ENCODE measurements at places on chromosomes 2 and 18.

- no peak for DNase-seq
Measured at GRCh38 chr2:10252661-10253060, 50.0 kb upstream of the HPCAL1 start.

DNA sequence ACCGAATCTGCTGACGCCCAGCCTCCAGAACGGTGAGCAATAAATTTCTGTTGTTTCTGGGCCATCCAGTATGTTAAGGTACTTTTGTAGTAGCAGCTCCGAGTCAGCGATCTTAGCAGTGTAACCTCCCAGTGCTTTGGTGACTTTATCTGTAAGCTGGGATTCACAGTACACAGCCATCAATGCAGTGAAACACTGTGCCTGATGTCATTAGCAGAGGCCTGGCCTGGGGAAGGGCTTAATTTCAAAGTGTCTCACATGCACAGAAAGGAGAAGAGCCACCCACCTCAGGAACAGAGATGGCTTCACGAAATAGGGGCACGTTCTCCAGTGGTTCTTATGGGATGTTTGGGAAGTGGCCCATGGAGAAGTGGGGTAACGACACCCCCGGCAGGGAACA is 281.2 kb downstream of the PHLPP1 start:
- no peak for DNase-seq

DNA sequence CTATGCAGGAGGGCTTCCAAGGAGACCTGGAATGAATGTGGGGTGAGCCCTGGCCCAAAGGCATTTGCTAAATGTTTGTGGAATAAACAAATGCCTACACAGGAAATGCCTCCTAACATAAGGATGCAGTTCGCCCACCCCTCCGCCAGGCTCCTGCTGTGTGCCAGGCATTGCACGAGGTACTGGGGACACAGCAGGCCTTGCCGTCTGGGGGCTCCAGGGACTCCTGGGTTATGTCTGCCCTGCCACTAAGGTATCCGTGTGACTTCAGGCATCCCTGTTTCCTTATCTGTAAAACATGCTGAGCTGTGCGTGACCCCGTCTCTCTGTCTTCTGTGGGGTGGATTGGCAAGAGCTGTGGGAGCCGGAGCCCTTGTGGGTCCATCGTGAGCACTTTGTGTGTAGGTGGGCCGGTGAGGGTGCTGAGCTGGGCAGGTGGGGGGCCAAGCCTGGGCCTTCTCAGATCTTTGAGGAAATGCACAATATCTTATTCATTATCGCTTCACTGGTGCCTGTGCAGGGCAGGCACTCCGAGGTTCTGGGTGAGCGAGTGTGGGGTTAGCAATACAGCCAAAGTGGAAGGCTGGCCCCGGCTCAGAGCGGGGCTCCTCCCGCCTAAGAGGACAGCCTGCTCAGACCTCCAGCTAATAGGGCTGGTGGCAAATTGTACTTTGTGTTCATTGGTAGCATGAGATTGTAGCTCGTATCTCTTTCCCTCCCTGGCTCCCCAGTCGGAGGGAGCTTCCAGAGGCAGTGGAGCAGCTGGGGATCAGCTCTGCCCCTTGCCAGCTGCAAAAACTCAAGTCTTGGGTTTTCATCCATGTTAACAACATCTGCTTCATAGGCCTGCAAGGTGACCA is 126.8 kb downstream of the GLI2 start:
- DNase-seq, result no peak

DNA sequence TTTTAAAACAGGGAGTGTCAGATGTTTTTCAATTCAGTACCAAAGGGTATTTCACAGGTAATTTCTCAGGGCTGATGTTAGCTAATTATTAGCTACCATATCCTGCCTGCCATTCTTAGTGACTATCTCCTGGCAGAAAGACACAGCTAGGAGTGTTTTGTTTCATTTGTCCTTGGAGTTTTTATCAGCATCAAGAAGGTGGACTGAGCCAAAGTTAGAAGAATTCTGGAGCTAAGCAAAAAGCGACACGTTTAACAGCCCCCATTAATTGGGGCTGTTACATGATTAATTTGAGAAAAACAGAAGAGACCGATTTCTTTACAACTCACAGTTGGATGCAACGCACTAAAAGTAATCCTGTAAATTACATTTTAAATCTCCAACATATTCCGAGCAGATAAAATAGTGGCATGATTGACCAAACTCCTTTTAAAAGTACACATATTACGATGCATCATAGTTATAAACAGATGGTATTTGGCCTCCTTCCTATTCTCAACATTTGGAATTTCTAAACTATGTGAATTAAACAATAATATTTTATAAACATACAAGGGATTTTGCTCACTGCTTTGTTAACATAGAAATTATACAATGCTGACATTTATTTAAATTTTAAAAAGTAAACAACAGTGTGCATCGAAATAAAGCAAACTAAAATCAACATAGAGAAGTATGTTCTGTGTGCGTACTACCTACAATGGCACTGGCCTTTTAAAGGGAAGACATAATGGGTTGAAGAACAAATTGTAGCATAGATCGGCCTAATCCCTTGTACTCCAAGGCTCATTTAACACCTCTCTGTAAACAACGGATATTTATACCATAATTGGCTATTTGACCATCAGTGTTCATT is 585.1 kb downstream of the ZEB2 start:
- DNase-seq, result no peak

GRCh38 chr2:205712508-205712907 is 30.2 kb downstream of the NRP2 start:
- no peak for DNase-seq

- no peak for DNase-seq
Measured at GRCh38 chr2:235756491-235756890, 262.6 kb downstream of the AGAP1 start.

DNA sequence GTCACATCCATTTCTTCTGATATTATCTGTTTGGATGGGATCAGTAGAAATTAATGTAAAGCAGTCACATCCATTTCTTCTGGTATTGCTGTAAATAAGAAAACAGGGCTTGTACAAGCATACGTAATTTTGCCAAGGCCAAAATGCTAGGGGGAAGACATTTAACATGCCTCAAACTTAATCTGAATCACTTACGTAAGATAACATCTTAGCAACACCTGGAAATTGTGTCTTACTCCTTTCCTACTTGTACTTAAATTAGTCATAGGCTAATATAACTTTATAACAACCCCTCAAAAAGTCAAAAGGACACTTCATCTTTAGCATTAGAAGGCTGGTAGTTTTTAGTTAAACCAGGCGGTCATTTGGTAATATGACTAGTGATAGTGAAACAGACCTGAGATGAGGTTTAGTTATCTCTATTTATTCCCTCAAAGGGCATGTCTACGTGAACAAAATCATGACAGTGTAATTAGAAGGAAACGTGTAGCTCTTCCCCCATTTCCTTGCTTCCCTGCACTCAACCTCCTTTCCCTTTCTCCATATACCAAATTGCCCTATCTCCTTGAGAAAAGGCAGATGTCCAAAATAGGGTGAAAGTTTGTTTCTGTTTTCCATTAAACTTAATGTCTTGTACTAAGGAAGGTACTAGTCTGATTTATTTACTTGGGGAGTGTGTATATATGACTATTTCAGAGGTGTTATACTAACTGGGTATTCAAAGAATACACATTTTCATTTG is 99.3 kb upstream of the FZD5 start:
- DNase-seq, result no peak

DNA sequence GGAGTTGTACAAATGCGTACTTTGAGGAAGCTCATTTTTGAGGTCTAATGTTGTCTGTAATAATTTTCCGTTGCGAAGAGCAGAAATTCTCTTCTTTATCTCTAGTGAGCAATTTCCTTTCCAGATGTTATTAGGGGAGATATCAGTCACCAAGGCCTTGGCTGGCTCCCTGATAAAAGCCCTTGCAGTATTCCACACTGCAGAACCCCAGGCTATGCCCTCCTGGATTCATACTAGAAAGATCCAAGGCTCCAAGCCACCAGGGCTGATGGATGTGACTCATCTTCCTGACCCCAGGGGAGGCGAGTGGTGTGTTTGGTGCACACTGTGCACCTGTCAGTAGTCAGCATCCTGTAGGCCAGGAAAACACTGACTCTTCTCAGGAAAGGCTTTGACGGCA is 34.7 kb downstream of the INO80C start:
- no peak for DNase-seq

DNA sequence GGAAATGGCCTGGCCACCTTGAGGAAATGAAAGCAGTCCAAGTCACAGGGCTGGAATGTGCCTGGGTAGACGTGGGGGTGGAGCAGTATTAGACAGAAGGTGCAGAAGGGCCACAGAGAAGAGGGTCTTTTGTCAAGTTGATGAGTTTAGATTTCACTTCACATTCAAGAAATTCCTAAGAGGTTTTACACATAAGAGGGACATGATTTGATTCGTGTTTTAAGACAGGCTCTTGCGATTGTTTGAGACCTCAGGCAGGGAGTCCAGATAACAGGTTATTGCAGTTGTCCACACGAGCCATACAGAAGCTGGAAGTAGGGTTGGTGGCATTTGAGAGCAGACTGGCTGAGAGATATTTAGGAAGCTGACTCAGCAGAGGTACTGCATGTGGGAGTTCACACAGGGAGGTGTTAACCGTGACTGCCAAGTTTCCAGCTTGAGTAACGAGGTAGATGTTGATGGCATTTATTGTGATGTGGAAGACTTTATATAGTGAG is 64.6 kb downstream of the NEB start:
- no peak for DNase-seq

DNA sequence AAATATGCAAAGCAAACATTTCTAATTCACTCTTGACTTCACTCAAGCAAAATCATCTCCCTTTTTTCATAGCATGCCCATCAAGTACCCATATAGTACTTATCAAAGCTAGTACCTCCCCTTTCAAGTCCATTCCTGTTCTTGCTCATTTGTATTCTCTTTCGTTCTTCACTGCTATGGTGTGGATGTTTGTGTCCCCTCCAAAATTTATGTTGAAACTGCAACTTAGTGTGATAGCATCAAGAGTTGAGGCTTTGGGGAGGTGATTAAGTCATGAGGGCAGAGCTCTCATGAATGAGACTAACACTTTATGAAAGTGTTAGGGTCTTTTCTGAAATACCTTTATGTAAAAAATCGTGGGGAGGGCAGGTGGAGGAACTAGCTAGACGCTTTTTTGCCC is 52.9 kb downstream of the RNU4ATAC start:
- DNase-seq, result no peak

- DNase-seq, result no peak
Measured at GRCh38 chr18:77042583-77042982, 90.0 kb downstream of the MBP start.

DNA sequence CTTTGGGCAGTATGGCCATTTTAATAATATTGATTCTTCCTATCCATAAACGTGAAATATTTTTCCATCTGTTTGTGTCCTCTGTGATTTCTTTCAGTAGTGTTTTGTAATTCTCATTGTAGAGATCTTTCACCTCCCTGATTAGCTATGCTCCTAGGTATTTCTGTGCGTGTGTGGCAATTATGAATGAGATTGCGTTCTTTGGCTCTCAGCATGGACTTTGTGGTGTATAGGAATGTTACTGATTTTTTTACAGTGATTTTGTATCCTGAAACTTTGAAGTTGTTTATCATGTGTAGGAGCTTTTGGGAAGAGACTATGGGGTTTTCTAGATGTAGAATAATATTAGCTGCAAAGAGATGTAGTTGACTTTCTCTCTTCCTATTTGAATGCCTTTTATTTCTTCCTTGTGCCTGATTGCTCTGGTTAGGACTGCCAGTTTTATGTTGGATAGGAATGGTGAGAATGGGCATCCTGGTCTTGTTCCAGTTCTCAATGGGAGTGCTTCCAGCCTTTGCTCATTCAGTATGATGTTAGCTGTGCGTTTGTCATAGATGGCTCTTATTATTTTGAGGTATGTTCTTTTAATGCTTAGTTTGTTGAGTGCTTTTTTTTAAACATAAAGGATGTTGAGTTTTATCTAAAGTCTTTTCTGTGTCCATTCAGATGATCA is 27.0 kb upstream of the THUMPD2 start:
- DNase-seq, result no peak

GRCh38 chr2:179180242-179180641 is 84.4 kb downstream of the SESTD1 start:
- DNase-seq, result no peak

DNA sequence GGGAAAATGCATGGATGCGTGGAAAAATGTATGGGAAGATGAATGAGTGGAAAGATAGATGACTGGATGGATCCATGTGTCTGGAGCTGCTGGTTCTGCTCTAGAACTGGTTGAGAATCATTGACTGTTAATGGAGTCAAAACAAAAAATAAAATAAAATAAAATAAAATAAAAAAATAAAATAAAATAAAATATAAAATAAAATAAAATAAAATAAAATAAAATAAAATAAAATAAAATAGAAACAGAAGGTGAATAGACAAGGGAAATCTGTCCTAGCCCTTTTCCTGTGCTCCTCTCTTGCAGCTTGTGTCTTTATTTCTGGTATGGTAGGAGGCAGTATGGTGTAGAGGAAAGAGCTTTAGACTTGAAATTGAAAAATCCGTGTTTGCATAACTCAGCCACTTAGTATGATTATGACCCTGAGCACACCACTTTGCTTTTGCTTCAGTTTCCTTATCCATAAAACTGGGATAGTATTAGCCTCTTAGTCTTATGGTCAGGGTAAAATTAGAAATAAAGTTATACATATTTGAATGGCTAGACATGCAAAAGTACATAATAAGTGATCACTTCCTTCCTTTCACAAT is 51.0 kb downstream of the PSD4 start:
- DNase-seq, result no peak

DNA sequence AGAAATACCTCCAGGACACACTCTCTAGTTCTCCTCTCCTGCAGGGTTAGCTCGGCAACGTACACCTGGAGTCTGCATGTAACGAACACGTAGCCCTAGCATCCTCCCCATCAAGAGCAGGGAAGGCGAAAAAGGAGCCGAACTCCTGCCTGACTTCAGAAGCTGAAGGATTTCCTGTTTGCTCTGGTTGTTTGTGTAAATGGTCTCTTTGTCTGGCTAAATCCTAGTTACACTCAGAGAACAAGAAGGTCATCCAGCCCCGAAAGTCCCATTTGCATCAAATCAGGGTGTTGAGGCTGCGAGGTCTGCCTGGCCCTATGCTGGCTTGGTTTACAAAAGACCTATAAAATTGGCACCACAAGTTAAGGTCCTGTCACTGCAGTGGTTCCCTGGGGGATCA is 66.4 kb upstream of the POMC start:
- no peak for DNase-seq

- no peak for DNase-seq
Measured at GRCh38 chr2:45889053-45889452, 237.6 kb downstream of the PRKCE start.

DNA sequence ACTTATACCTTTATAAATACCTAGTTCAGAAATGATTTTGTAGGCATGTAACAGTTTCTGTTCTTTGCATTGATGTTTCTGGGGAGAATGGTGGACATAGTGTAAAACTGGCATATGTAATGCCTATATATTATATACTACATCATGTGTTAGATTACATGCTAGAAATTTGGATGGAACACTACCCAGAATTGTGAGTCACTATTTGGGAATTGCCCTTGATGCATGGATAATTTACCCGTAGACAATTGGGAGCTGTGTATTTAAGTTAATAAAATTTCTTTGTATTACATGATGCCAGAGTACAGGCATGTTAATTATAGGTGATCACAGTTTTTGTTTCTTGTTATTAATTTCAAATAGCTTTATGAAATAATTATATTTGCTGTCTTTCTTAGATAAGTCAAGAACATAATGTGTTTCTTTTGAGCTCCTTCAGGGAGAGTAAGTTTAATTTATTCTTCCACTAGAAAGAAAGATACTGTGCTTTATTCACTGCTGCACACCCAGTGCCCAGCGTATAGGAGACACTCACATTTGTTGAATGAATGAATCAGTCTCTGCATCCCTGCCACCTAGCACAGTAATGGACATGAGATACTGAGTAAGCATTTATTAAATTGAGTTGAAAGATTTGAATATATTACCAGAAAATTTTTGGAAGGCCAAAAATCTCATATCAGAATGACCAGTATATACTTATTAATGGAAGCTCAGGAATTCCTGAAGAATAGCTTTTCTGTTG is 16.9 kb downstream of the ACSL3 start:
- DNase-seq, result no peak

- DNase-seq, result no peak
Measured at GRCh38 chr18:2324459-2324858, 246.8 kb downstream of the METTL4 start.

Measured in LNCaP clone FGC (cell line).